ENCODE measurements at places on chromosomes 2 and 18.

DNA sequence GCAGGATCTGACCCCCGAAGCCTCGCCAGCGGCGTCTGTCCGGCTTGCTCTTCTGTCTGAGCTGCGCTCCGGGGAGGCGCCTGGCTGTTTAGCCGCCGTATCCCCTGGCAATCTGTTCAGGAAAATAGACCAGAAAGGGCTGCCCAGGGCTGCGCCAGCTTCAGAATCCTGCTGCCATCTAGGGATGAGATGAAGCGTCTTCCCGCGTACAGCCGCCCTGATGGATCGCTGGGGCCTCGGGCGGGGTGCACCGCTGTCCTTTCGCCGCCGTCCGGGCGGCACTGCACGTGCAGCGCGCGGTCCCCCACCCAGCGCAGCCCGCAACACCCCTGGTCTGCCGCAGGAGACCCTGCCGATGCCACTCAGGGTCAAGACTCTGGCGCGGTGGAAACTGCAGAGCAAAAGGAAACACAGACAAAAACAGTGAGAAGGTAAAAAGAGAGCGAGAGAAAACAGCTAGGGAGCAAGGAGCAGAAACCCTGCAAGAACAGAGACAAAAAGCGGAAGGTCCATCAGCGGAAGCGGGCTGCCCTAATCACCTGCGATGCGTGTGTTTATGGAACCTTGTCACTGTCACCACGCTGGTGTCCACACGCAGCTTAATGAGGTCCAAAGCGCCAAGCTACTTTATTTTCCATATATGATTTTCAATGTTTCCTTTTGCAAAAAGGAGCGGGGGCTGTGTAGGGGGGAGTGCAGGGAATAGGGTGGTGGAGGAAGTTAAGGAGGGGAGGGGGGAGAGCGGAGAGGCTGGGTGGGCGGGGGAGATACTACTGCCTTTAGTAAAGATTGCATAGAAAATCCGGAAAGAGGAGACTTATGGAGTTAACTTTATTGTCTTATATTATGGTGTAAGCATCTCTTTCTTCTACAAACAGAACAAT, 2113.3 kb upstream of the PIK3C3 start:
- DNase-seq, result no peak

GRCh38 chr2:229348128-229348527, 77.0 kb upstream of the PID1 start:
- no peak for DNase-seq

DNA sequence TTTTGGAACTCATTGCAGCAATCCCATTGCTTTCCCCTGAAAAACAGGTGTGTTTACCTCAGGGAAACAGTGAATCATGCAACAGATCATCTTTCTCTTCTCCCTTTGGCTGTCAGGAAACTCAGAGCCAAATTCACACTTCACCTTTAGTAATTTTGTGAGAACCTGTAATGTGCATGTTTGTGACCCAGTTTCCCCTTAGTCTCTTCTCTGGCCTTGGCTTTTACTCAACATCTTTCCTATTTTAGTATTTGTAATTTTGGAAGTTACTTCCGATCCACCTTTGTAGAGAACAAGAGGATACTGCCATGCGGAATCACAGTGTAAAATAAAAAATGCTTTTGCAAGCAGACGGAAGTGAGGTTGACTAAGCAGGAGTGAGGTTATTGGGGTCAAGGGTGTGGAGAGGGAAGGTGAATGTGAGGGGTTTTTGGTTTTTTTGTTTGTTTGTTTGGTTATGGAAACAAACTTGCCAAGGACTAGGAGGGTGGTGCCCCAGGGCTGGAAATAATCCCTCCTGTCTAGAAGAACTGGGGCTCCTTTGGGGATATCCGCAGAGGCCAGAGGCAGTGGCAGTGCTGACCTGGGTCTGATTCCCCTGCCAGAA, 14.0 kb downstream of the ASPRV1 start:
- DNase-seq, result no peak

GRCh38 chr2:158688721-158689120, 106.4 kb upstream of the DAPL1 start:
- no peak for DNase-seq

- DNase-seq, result no peak
Observed at GRCh38 chr2:45192991-45193390, 183.7 kb upstream of the SIX2 start.
